ENCODE measurements at places on chromosomes 5 and 9. TPM values are rescaled to one million over a fixed set of nuclear protein-coding genes. Genes with fewer than 3 reads are reported as not detected.
A peak's percentile ranks its signal among the peaks of the same experiment; 100 is the strongest.

DNA sequence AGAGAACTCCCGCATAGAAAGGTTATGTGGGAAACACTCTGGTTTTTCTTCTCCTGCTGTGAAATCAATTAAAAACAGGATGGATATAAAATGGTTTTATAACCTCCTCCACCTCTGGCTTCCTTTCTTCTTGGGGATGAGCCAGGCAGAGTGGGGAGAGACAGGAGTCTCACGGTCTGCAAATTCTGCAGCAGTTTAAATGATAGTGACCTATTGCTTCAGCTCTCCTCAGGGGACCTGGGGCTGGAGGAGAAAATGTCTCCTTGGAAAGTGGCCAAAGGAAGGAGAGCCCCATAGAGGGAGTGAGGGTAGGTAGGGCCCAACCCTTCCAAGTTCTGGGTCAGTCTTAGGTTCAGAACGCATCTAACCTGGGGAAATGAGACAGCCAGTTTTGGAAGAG, 118.8 kb downstream of the MTX3 start:
- DNase-seq: no peak

DNA sequence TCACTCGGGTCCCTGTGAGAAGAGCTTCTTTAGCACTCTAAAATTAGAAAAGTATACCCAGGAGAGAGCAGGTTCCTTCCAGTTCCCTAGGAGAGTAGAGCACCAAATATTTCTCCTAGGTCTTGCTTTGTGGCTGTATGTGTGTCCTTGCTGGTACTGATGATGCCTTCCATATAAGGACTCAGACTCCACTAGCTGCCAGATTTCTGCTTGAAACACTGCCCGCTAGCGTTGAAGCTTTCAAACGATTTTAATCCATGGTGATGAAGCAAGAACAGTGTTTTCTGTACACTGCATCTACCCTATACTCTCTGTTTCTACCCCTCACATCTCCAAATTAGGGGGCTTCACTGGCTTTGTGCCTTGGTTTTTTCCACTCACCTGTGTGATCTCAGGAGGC, 2.4 kb upstream of the SMC2 start:
- DNase-seq: no peak

ACOT12 gene
- not detected for total RNA-seq

- DNase-seq: no peak
These were observed 122.9 kb downstream of the CAVIN4 start for GRCh38 chr9:100700689-100701318.

ROPN1L gene
- total RNA-seq: 4.0 TPM

DNA sequence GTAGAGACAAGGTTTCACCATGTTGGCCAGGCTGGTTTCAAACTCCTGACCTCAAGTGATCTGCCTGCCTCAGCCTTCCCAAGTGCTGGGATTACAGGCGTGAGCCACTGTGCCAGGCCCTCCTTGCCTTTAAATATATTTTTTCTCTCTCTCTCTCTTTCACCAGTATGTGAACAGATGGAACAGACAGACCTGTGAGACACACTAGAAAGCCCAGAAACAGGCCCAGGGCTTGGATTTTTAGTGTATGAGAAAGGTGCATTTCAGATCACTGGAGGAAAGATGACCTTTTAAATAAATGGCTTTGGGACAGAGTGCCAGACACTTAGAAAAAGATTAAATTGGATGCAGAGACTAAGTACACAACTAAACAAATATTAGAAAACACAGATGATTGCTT, 3.1 kb downstream of the RASGEF1C start:
- no peak for DNase-seq

- DNase-seq: peak; percentile 27
These were observed 63.7 kb upstream of the PPP2CA start for GRCh38 chr5:134289509-134290113.

DNA sequence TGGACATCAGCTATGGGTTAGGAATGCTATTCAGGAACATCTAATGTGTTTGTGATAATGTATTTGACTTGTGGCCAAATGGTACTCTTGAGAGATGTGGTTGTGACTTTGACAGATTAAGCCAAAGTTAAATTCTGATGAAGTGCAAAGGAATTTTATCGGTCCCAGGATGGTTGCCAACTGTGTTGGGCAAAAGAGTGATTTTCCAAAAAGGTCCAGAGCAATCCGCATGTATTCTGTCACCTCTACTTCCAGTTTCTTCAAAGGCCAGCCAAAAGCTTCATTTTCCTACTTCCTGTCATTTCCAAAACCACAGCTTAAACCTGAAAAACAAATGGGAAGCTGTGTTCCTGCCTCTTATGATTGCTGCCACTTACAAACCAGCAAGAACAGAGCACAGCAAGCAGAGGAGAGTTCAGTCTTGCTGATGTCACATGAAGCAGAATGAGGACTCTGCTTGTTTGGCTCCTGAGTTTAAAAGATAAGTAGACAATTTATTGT, 59.8 kb downstream of the MARCHF3 start:
- DNase-seq: no peak

- no peak for DNase-seq
These were observed 38.4 kb downstream of the SMC5 start for GRCh38 chr9:70297141-70297540.

- no peak for DNase-seq
These were observed 296.9 kb downstream of the FAM170A start for GRCh38 chr5:119926301-119926700.

DNA sequence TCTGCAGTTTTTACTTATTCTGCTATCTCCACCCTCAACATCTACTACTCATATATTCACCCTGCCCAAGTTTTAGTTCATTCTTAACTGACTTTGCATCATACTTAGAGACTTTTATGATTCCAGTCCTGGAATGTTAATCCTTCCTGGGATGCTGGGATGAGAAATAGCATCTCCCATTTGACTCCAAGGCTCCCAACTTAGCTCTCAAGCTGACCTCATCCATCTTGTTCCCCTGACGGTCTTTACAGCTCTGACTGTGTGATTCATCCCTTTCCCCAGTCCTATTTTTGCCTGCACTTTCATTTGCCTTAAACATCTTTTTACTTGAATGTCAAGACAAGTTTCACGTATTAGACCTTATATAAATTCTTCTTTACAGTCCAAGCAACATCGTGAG, 297.8 kb downstream of the EPB41L4A start:
- no peak for DNase-seq

GRCh38 chr5:99926463-99926862, 608.7 kb upstream of the FAM174A start:
- DNase-seq: no peak

GDA gene
- total RNA-seq: 2.0 TPM

- no peak for DNase-seq
These were observed 232.5 kb downstream of the ARHGAP26 start for GRCh38 chr5:143002459-143003327.

CCNO gene
- 1.3 TPM for total RNA-seq

DNA sequence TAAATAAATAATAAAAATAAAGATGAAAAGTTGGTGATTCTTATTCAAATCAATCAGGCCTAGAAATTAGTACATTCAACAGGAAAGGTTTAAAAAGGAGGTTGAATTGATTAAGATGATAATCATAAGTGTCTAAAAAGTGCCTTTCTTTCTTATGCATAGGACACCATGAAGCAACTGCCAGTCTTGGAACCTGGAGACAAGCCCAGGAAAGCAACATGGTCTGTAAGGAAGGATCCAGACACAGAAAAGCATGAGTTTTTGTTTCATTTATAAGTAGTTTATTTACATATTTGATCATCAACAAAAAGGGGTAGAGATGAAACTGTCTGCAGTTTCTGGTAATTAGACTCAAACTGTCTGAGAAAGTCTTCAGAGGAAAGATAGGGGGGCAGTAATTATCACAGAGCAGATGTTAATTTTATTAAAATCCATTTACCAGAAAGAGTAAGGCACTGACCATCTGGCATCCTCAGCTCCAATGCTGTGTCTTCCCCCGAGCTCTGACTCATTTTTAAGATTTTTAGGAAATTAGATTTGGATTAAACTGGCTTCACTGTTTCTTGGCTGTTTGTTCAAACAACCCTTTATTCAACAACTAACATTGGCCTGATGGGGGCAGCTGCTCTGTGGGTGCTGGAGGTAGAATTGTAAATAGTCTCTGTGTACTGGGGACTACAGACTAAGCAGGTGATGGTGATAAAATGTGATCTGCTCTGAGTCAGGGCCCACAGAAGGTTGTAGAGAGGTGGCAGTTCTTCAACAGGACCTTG, 2.7 kb downstream of the RABEPK start:
- DNase-seq: no peak

GRCh38 chr5:172832383-172833315, 1.4 kb upstream of the ERGIC1 start:
- DNase-seq: no peak

ATP10B gene
- total RNA-seq: 21.7 TPM

DNA sequence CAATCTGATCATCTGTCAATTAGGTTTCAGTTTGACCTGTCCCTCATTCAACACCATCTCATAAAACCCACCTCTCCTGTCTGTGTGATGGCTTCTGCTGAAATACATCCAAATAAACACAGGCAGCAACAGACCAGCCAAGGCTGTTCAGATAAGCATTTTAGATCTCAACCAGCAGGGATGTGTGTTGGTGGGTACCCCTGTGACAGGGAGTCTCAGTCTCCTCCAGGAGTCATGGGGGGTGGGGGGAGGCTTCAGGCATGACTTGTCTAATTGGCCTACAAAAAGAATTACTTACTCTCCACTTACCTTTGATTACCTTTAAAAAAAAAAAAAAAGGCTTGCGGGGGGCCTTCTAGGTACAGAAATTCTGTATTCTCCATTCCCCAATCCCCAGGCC, 65.9 kb downstream of the ROR2 start:
- DNase-seq: no peak

DNA sequence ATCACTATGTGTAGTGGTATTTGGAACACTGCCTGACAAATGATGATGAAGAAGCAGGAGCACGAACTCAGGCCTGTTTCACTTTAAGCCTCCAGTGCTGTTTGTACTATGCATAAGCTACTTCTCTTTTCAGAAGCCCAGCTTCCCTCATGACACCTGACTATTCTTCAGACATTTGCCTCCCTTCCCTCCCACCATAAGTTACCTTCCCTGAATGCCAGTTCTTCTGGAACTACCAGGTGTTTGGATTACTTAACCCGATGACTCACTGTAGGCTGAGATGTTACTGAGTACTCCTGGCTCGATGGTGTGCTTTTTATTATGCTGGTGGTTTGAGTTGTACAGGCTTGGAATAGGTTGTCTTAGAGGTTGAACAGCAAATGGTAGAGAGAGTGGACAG, 180.0 kb downstream of the SPATA31D1 start:
- no peak for DNase-seq

- DNase-seq: peak; percentile 81
These were observed 412 bp downstream of the PHF24 start for GRCh38 chr9:34958411-34958982.

DNA sequence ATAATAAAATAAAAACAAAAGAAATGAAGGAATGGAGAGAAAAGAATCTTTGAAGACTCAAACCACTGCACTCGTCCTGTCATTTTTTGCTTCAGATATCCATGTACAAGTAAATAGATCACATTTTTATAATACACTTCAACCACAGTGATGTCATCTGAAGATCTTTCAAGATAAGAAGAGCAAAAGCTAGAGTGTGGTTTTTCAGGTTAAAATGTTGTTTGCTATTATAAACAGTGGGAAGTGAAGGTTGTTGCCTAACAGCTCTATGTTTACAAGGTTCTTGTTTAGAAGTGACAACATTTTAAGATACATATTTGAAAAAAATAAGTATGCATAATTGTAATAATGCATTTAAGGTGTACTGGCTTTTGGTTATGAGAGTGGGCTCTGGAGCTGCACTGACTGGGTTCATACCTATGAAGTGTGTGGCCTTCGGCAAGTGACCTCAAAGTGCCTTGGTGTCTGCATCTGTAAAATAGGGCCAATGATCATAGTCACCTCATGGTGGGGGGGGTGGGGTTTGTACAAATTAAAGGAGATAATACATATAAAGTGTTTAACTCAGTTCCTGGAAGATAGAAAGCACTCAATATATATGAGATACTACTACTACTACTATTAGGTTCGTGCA, 45.5 kb upstream of the IL7R start:
- no peak for DNase-seq

DNA sequence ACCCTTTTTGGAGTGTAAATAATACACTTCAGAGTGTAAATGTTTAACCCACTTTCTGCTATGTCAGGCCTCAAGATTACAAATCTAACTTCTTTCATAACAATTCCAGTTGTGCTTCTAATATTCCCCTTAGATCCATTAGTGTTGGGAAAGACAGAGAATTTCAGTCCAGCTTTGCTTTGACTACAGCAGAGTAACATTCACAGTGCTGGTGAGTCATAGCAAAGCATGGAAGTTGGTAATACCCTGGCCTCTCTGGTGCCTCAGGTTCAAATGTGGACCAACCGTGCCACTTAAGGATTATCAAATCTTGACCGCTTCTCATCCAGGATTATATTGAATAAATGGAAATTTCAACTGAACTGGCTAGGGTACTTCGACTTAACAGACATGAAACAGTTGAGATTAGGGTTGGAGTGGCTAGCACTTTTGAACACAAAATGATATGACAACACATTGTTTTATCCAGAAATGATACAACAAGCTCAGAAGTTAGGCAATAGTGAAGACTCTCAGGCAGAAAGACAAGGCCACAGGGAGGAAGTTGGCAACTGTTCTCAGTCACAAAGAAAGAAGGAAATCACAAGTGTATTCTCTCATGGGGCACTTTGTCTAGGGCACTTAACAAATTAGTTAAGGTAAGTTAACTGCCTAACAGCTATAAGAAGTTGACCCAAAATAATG, 24.4 kb upstream of the RASA1 start:
- no peak for DNase-seq

DNA sequence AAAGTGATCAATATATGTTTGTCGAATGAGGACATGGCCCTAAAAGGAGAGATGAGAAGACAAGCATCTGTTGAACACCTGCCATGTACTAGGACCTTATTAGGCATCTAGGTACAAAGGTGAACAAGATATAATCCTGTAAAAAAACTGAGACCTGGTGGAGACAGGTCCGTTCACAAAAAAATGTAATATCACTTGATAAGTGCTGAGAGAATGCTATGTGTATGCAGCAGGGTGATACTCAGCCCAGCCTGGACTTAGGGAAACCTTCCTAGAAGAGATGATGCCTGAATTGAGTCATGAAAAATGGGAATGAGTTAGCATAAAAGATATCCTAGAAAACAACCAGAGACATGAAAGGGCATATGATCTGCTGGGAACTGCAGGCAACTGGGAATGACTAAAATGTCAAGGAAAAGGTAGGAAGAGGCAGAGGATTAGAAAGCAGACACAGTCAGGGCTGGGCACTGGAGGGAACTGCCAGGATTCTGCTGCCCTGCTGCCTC, 108.5 kb downstream of the ADRB2 start:
- DNase-seq: no peak

- DNase-seq: no peak
These were observed 98.4 kb upstream of the GNAQ start for GRCh38 chr9:78130004-78130403.

DIPK1B gene
- 7.4 TPM for total RNA-seq

GRCh38 chr9:23841304-23841703, 15.3 kb upstream of the ELAVL2 start:
- no peak for DNase-seq

DNA sequence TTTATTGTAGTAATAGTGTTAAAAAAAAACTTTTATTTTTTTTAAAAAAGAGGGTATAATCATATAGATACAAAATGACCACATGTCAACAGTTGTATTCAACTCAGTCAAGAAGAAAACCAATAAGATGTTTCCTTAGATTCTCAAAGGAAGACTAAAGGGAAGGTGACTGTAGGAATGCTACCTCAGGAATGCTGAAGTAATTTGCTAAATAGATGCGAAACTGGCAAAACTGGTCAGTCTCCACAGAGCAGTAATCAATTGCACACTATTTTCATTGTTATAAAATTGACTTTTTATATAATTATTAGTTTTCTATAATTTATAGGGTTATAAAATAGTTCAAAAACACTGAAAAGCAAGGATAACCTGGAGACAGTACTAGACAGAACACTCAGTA, 204.8 kb downstream of the GABRG2 start:
- no peak for DNase-seq
